ENCODE measurements at places on chromosomes 11 and 22.

- H3K27me3 ChIP-seq: no peaks in the 10 kb centered on the region
- H3K4me1 ChIP-seq: no peaks in the 10 kb centered on the region
- no peak overlapping the region for H3K4me3 ChIP-seq
- DNase-seq: no peak
- H3K27ac ChIP-seq: no peak overlapping the region
These were observed 75.7 kb downstream of the GRAMD1B start for GRCh38 chr11:123505546-123506299.

GRCh38 chr11:8692417-8692816, 9.8 kb downstream of the RPL27A start:
- no peak overlapping the region for H3K4me3 ChIP-seq
- no peaks in the 10 kb centered on the region for H3K27me3 ChIP-seq
- peaks cover 51% of the 10 kb centered on the region for H3K36me3 ChIP-seq

- no peak overlapping the region for H3K4me3 ChIP-seq
- no peaks in the 10 kb centered on the region for H3K27me3 ChIP-seq
- no peak overlapping the region for H3K27ac ChIP-seq
- H3K4me1 ChIP-seq: no peaks in the 10 kb centered on the region
- no peak for DNase-seq
These were observed 39.9 kb downstream of the OR2AT4 start for GRCh38 chr11:75056814-75057213.

DNA sequence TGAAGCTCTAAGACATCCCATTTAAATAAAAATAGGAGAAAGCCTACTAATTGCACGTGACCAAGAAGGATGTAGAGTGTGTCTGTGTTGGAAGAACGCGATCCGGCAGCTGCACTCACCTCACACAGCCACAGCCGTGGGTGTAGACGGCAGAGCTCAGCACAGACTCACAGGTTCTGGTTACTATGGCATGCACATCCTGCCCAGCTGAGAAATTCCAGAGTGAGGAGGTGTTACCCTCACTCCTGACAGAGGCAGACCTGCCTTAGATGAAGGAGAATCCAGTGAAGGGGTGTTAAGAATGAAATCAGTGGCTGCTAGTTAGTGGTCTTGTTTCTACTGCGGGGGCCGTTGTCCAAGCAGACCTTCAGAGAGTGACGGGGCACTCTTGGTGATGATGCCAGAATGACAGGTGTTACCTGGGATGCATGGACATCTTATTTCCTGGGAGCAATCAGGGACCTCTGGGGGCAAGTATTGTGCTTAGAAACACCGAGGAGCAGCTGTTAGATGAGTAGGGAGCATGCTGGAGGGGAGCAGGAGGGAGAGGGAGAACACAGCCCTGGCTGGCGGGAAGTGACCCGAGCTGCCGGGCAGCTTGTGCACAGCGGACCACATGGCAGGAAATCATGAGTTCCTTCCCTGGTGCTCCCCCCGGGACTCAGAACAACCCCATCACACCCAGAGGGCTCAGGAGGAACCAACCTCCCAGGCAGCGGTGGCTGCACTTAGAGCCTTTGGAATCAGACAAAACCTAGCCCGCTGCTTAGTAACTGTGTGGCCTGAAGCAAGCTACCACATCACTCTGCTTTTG, 12.3 kb downstream of the KCNJ5 start:
- H3K27me3 ChIP-seq: no peaks in the 10 kb centered on the region
- no peak for DNase-seq
- H3K4me1 ChIP-seq: peaks cover 6% of the 10 kb centered on the region

- no peaks in the 10 kb centered on the region for H3K27me3 ChIP-seq
- H3K4me1 ChIP-seq: no peaks in the 10 kb centered on the region
- H3K4me3 ChIP-seq: no peak overlapping the region
- H3K36me3 ChIP-seq: no peaks in the 10 kb centered on the region
These were observed 73.0 kb upstream of the PHF21B start for GRCh38 chr22:45082795-45083194.

GRCh38 chr11:64353715-64354506, 5.1 kb upstream of the RPS6KA4 start:
- H3K27me3 ChIP-seq: no peaks in the 10 kb centered on the region
- no peak overlapping the region for H3K4me3 ChIP-seq
- no peak overlapping the region for H3K27ac ChIP-seq
- H3K4me1 ChIP-seq: peaks cover 16% of the 10 kb centered on the region
- no peak for DNase-seq
- H3K36me3 ChIP-seq: no peaks in the 10 kb centered on the region

DNA sequence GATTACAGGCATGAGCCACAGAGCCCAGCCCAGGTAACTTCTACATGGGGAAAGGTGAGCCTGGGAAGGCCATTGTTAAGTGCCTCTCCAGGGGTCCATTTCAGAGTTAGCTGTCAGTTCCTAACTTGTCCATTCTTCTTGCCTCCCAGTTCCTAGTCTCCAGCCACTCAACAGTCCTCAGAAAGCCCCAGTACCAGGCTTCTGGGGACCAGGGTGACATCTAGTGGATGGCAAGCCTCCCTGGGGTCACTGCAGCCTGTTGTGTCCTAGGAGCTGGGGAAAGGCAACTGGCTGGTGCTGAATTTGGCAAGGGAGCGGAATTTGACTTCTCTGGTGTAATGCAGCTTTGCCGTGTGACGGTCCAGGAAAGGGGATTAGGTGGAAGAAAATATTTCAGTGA, 2.1 kb downstream of the LGALS12 start:
- no peaks in the 10 kb centered on the region for H3K36me3 ChIP-seq
- H3K4me3 ChIP-seq: no peak overlapping the region
- no peaks in the 10 kb centered on the region for H3K27me3 ChIP-seq

GRCh38 chr11:2378527-2379210, 1.6 kb downstream of the CD81 start:
- H3K27ac ChIP-seq: peak overlapping the region; percentile 87
- H3K4me3 ChIP-seq: peak overlapping the region; percentile 75
- no peak for DNase-seq
- no peaks in the 10 kb centered on the region for H3K36me3 ChIP-seq

DNA sequence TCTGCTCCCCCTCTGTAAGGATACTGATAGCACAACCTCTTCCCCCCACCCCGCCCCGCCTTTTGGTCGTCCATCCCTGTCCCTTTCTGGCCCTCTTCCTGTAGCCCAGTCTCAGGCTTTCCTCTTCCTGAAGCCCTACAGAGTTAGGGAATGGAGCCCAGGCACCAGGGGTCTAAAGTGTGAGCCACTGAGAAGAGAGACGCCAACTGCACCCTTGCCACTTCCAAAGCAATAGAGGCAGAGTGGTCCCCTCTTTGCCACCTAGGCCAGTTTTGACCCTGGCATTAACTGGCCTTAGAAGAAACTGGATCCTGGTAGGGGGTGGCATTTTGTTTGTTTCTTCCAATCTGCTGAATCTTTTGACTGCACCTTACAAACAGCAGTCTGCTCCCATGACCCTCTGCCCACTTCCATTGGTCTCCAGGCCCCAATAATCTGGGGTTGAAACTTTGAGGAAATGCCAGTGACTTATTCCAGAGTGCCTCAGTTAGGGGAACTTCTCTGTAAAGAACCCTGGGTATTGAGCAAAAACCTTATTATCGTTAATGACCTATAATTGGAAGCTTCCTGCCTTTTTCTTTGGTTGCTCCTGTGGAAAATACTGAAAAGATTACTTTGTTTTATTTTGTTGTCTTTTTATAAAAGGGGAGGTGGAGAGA, 9.7 kb upstream of the GRK2 start:
- DNase-seq: no peak
- H3K27ac ChIP-seq: no peak overlapping the region
- peaks cover 43% of the 10 kb centered on the region for H3K36me3 ChIP-seq
- no peak overlapping the region for H3K4me3 ChIP-seq

GRCh38 chr11:24828938-24829605, 332.2 kb downstream of the LUZP2 start:
- DNase-seq: no peak
- no peaks in the 10 kb centered on the region for H3K36me3 ChIP-seq
- no peaks in the 10 kb centered on the region for H3K27me3 ChIP-seq
- no peak overlapping the region for H3K4me3 ChIP-seq
- H3K27ac ChIP-seq: no peak overlapping the region

GRCh38 chr11:77753230-77753629, 67.3 kb downstream of the RSF1 start:
- H3K27ac ChIP-seq: no peak overlapping the region
- H3K36me3 ChIP-seq: no peaks in the 10 kb centered on the region
- no peaks in the 10 kb centered on the region for H3K27me3 ChIP-seq
- H3K4me3 ChIP-seq: no peak overlapping the region
- no peak for DNase-seq

GRCh38 chr11:78737891-78738290, 163.2 kb upstream of the NARS2 start:
- no peak for DNase-seq
- no peak overlapping the region for H3K4me3 ChIP-seq
- no peaks in the 10 kb centered on the region for H3K36me3 ChIP-seq
- peaks cover 15% of the 10 kb centered on the region for H3K4me1 ChIP-seq
- H3K27ac ChIP-seq: no peak overlapping the region

- H3K27me3 ChIP-seq: no peaks in the 10 kb centered on the region
- H3K36me3 ChIP-seq: peaks cover 55% of the 10 kb centered on the region
- H3K4me3 ChIP-seq: no peak overlapping the region
These were observed 7.0 kb upstream of the LYVE1 start for GRCh38 chr11:10575346-10576034.

GRCh38 chr11:122782222-122782621, 56.1 kb upstream of the CRTAM start:
- no peak for DNase-seq
- H3K27me3 ChIP-seq: no peaks in the 10 kb centered on the region
- no peak overlapping the region for H3K27ac ChIP-seq
- no peaks in the 10 kb centered on the region for H3K36me3 ChIP-seq

- no peaks in the 10 kb centered on the region for H3K36me3 ChIP-seq
These were observed 7.3 kb downstream of the KCNJ11 start for GRCh38 chr11:17381156-17381555.

- H3K4me3 ChIP-seq: no peak overlapping the region
- no peak overlapping the region for H3K27ac ChIP-seq
- DNase-seq: no peak
These were observed 98.2 kb downstream of the AMOTL1 start for GRCh38 chr11:94866231-94866822.

DNA sequence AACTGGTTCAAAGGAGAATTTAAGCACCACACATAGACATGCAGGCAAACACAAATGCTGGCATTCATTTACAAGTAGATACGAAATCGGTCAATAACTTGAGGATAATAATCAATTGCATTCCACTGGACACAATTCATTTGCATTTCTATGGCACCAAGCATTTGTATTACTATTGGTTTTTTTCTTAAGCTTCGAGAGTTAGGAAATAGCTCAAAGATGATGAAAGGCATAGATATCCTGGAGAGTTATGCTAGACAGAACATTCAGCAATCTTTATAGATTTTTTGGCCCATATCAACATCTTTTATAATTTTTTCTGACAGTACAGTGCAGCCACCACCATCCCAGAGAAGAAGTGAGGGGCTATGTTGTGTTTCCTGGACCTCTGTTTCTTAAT, 544.4 kb downstream of the MIAT start:
- no peak overlapping the region for H3K4me3 ChIP-seq
- no peaks in the 10 kb centered on the region for H3K36me3 ChIP-seq
- no peak for DNase-seq
- no peak overlapping the region for H3K27ac ChIP-seq

DNA sequence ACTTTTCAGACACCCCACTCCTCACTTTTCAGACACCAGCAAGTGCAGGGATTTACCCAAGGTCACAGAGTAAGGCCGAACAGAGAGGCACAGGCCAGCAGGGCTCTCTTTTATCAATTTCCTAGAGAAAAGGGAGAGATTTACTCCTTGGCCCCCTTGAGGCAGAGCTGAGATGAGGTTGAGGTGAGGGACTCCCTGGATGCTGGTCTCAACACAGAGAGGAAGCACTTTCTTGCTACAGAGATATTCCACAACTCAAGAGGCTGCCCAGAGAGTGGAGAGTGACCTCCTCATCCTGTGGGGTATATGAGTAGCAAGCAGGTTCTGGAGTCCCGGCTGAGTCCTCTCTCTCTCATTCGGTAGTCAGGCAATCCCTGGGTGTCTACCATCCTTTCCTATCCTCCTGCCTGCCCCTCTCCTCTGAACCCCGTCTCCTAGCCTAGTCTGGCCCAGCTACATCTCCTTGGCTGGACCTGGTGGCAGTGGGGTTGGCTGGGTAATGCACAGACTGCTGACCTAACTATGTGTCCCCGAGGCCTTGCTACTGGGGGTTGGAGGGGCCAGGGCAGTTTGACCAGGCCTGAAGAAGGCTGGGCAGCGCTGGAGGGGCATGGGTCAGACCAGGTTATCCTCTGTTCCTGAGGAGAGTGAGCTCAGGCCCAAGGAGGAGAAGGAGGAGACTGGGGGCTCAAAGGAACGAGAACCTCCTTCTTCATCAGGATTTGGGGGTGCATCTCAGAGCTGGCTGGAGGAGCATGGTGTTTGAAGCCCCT, 1.8 kb upstream of the ARHGEF17 start:
- DNase-seq: no peak
- H3K4me3 ChIP-seq: no peak overlapping the region
- no peaks in the 10 kb centered on the region for H3K27me3 ChIP-seq
- H3K36me3 ChIP-seq: no peaks in the 10 kb centered on the region
- peaks cover 7% of the 10 kb centered on the region for H3K4me1 ChIP-seq
- H3K27ac ChIP-seq: peak overlapping the region; percentile 80

DNA sequence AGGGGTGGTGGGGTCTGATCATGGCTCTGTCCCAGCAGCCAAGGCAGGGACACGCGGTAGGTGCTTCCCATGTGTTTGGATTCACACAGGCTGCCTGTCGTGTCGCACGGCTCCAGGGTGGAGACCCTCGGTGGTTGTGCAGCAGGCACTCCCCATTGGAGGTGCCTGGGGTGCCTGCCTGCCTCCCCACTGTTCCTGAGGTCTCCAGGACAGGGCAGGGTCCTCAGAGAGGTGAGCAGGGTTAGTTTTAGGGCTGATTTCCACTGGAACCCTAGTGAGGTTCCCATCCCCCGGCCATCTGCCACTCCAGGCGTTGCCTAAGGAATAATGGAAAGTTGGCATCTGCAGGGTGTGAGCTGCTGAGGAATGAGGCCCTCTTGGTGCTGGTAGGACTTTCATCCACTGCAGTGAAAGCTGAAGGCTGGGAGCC, 32.3 kb downstream of the OSBPL5 start:
- H3K36me3 ChIP-seq: peaks cover 10% of the 10 kb centered on the region
- H3K27me3 ChIP-seq: no peaks in the 10 kb centered on the region
- no peak overlapping the region for H3K27ac ChIP-seq
- DNase-seq: no peak

DNA sequence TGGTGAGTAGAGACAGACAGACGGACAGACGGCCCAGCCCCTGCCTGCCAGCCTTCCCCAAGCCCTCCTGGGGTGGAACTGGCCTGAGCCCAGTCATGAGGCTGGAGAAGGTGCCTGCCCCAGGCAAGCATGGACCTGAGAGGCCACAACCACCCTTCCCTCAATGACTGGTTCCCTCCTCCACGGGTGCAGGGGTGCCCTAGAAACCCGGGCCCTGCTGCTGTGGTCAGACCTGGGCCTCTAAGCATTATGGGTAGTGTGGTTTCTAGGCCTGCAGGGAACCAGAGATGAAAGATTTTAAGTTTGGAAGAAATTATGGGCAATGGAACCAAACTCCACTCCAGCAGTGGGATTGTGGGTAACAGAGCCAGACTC, 13.5 kb downstream of the RHBDD3 start:
- no peaks in the 10 kb centered on the region for H3K27me3 ChIP-seq
- no peak overlapping the region for H3K4me3 ChIP-seq
- no peaks in the 10 kb centered on the region for H3K4me1 ChIP-seq
- no peaks in the 10 kb centered on the region for H3K36me3 ChIP-seq
- no peak for DNase-seq
- H3K27ac ChIP-seq: no peak overlapping the region

Data from thoracic aorta (tissue), 2 donors.